ENCODE measurements at places on chromosomes 7 and 10. TPM values are rescaled to one million over a fixed set of nuclear protein-coding genes. Genes with fewer than 3 reads are reported as not detected.
A peak's percentile ranks its signal among the peaks of the same experiment; 100 is the strongest.

The CUBN gene
- total RNA-seq, result 1.3 TPM

The LRRD1 gene
- total RNA-seq, result not detected

GRCh38 chr7:106523482-106523881 is 137.5 kb downstream of the CCDC71L start:
- no peak overlapping the region for H3K27ac ChIP-seq
- no peaks in the 10 kb centered on the region for H3K27me3 ChIP-seq
- H3K4me3 ChIP-seq, result no peak overlapping the region
- DNase-seq, result no peak

DNA sequence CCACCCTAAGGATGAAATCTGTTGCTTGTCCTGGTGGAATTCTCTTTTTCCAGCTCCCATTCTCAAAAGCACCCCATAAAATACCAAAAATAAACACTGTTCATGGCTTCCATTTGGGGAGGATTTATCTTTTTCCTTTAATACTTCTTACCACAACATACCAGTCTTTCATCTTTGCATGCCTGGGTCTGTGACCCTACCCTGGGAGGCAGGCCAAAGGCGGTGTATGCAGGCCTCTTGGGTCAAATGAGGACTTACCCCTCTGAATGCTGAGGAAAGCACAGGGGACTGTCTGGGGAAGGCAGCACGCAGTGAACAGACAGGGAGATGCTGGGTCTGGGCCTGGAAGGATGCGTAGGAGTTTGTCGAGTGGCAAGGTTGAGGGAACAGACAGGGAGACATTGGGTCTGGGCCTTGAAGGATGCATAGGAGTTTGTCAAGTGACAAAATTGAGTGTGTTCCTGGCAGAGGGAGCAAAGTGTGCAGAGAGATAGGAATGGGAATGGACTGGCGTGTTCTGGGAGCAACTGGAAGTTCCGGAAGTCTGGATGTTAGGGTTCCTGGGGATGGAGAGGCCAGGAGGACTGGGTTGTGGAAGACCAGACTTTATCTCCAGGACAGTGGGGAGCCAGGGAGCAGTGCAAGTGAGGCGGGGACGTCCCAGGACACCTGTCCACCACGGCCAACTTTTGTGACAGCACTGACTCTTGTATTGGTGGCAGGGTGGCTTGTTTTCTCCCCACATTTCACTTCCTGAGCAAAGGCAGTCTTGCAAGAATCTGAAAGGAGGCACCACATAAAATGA is 40.8 kb downstream of the MYL10 start:
- no peak overlapping the region for H3K4me3 ChIP-seq
- H3K4me1 ChIP-seq, result peaks cover 10% of the 10 kb centered on the region
- H3K27me3 ChIP-seq, result no peaks in the 10 kb centered on the region
- DNase-seq, result no peak

DNA sequence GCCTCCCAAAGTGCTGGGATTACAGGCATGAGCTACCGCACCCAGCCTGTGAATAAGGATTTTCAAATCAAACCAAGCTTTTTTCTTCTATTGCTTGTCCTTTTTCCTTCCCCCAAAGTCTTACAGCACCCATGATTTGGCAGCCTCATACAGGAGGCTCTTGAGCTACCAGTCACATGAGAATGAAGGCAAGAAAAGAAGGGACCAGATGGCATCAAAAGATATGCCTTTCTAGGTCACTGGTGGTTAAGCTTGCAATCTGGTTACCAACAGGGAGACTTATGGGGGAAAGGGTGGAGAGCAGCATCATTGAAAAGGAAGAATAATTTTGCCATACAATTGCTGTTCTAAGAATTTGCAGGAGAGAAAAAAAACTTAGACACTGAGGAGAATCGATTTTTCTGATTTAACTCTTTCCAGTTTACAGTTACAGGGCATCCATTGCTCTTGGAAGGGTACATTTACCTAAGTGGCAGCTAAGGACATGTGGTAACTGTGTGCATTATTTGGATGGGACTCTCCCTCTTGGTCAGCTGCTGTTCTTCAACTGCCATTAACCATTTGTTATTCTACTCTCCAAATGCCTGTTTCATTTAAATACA is 29.5 kb downstream of the SMNDC1 start:
- no peaks in the 10 kb centered on the region for H3K27me3 ChIP-seq
- H3K4me3 ChIP-seq, result no peak overlapping the region
- H3K4me1 ChIP-seq, result no peaks in the 10 kb centered on the region
- no peaks in the 10 kb centered on the region for H3K36me3 ChIP-seq

DNA sequence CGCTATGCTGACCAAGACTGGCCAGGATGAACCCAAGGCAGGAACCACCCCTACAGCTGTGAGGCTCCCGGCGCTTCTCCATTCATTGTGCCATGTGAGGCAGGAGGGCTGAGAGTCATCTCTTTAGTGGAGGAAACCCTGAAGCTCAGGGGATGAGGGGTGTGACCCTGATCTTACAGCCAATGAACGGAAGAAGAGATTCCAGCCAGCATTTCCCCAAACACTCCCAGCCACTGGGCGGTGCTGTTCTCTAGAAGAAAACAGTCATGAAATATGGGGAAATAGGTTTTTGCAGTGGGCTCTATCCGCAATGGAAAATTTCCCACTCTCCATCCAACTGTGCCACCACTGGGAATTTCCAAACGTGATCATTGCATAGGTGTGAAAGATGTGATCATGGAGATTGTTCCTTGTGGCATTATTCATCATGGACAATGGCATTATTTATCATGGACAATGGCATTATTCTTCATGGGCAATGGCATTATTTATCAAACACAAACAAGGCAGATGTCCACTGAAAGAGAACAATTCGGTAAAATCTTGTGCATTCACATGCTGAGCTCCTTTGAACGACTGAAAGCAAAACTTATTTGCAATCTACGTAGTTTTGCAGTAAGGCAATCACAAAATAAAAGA is 14.0 kb upstream of the SLC18A2 start:
- no peaks in the 10 kb centered on the region for H3K27me3 ChIP-seq
- DNase-seq, result no peak
- H3K36me3 ChIP-seq, result no peaks in the 10 kb centered on the region
- no peak overlapping the region for H3K4me3 ChIP-seq
- peaks cover 2% of the 10 kb centered on the region for H3K4me1 ChIP-seq
- H3K27ac ChIP-seq, result no peak overlapping the region

GRCh38 chr7:2760098-2760889 is 72.3 kb downstream of the AMZ1 start:
- peak overlapping the region; percentile 48 for H3K27ac ChIP-seq
- no peak overlapping the region for H3K4me3 ChIP-seq
- H3K4me1 ChIP-seq, result peaks cover 5% of the 10 kb centered on the region
- no peaks in the 10 kb centered on the region for H3K27me3 ChIP-seq
- no peak for DNase-seq

The GNGT1 gene
- not detected for total RNA-seq

The LIPJ gene
- total RNA-seq, result 0.09 TPM

DNA sequence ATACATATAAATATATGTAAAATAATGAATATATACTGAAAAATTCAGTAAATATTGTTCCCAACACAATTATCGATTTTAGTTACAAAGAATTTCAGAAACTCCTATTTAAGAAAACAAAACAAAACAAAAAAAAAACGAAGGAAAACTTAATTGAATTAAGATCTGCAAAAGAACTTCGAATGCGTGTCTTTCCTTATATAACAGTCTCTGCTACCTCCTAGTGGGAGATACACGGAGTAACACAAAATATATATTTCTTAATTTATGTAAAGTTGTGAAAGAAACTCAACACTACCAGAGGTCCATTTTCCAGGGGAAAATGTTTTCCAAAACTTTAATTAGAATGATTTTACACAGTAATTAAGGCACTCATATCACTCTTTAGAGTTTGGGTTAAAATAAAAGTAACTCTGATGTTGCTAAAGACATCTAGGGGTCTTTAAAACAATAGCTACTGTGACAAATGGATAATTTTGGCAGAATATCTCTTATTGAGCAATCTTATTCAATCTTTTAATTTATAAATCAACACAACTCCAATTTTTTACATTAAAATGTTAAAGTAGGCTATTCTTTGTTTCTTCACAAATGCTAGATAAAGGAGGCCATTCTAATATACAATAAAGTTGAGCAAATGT is 41.6 kb downstream of the NEBL start:
- no peak overlapping the region for H3K4me3 ChIP-seq
- H3K36me3 ChIP-seq, result no peaks in the 10 kb centered on the region
- H3K4me1 ChIP-seq, result no peaks in the 10 kb centered on the region
- no peaks in the 10 kb centered on the region for H3K27me3 ChIP-seq

The AKR1B15 gene
- total RNA-seq, result not detected

- H3K36me3 ChIP-seq, result no peaks in the 10 kb centered on the region
- no peak for DNase-seq
- no peaks in the 10 kb centered on the region for H3K4me1 ChIP-seq
Observed at GRCh38 chr7:21939136-21939857, 6.4 kb downstream of the CDCA7L start.

DNA sequence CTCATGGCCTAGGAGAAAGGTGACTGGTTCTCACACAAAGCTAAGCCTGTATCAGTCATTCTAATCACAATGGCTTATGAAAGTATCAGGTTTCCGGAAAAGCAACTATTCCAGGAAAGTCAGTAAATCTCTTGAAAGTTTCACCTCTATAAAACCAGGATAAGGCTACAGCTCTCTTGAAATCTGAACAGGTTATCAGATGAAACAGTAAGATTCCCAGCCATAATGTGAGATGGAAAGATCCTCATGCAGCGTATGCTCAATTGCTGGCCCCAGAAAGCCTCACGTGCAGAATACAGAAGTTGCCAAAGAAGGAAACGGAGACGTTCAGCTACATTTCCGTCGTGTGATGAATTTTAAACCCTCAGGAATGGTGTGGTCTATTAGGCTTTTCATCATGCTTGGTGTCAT is 90.0 kb downstream of the PFKFB3 start:
- no peak for DNase-seq
- H3K4me1 ChIP-seq, result no peaks in the 10 kb centered on the region
- H3K27ac ChIP-seq, result no peak overlapping the region
- no peak overlapping the region for H3K4me3 ChIP-seq
- no peaks in the 10 kb centered on the region for H3K27me3 ChIP-seq

The ZFAND4 gene
- 31.4 TPM for total RNA-seq

DNA sequence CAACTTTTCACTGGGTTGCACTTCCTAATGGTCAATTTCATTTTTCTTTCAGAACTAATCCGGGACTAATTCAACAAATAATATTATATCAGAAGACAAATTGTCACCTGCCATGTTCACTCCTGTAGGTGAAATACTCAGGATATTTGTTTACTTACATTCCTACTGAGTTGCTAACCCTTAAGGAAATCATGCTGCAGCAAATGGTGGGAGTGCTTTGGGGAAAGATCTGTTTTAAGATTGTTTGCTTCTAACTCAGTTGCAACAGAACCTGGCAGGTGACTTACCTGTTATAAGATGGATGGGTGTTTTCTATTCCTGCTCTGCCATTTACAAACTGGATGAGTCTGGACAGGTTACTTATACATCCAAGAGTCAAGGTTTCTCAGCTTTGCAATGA is 81.8 kb downstream of the ZNF248 start:
- DNase-seq, result no peak
- no peaks in the 10 kb centered on the region for H3K4me1 ChIP-seq
- no peaks in the 10 kb centered on the region for H3K27me3 ChIP-seq
- no peaks in the 10 kb centered on the region for H3K36me3 ChIP-seq

GRCh38 chr10:33423154-33423529 is 88.7 kb upstream of the NRP1 start:
- H3K36me3 ChIP-seq, result no peaks in the 10 kb centered on the region
- H3K4me3 ChIP-seq, result no peak overlapping the region
- H3K27me3 ChIP-seq, result no peaks in the 10 kb centered on the region
- peak; percentile 29 for DNase-seq
- H3K4me1 ChIP-seq, result no peaks in the 10 kb centered on the region

GRCh38 chr7:132381742-132382472 is 194.4 kb downstream of the PLXNA4 start:
- DNase-seq, result no peak
- no peaks in the 10 kb centered on the region for H3K4me1 ChIP-seq
- H3K27ac ChIP-seq, result no peak overlapping the region
- no peak overlapping the region for H3K4me3 ChIP-seq

GRCh38 chr10:120949609-120950031 is 98.5 kb downstream of the WDR11 start:
- no peak for DNase-seq
- no peak overlapping the region for H3K4me3 ChIP-seq
- no peaks in the 10 kb centered on the region for H3K27me3 ChIP-seq
- no peaks in the 10 kb centered on the region for H3K36me3 ChIP-seq

The DENND2A gene
- total RNA-seq, result 4.0 TPM

The PTF1A gene
- not detected for total RNA-seq

- H3K27ac ChIP-seq, result no peak overlapping the region
- no peaks in the 10 kb centered on the region for H3K36me3 ChIP-seq
- H3K27me3 ChIP-seq, result no peaks in the 10 kb centered on the region
- DNase-seq, result no peak
- H3K4me3 ChIP-seq, result no peak overlapping the region
- H3K4me1 ChIP-seq, result no peaks in the 10 kb centered on the region
Observed at GRCh38 chr7:106721816-106722785, 61.1 kb upstream of the CCDC71L start.

The BHLHA15 gene
- 90.9 TPM for total RNA-seq

GRCh38 chr10:68599771-68600040 is 39.6 kb downstream of the TET1 start:
- H3K4me1 ChIP-seq, result peaks cover 11% of the 10 kb centered on the region
- H3K27ac ChIP-seq, result peak overlapping the region; percentile 8
- peak overlapping the region; percentile 31 for H3K4me3 ChIP-seq
- H3K27me3 ChIP-seq, result no peaks in the 10 kb centered on the region
- DNase-seq, result no peak

The ABCA13 gene
- 3.5 TPM for total RNA-seq

The ENTPD1 gene
- total RNA-seq, result 7.0 TPM

The EN2 gene
- total RNA-seq, result not detected

DNA sequence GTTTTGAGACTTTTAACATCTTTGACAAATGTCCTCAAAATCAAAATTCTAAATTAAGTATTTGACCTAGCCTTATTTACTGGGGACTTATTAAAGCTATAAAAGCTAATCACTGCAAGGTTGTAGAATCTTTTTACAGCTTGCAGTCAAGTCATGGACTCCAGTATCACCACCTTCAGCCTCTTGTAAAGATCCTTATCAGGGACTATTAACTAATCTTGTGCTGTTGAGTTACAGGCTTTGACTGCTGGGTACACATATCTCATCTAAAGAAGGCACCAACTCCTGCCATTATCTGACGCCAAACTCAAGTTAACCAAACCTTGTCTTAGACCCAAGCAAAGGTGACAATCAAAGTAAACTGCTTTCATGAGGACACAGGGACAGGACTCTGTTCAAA is 621.0 kb upstream of the IGFBP3 start:
- DNase-seq, result no peak
- H3K27ac ChIP-seq, result no peak overlapping the region

- DNase-seq, result no peak
- no peak overlapping the region for H3K4me3 ChIP-seq
- no peak overlapping the region for H3K27ac ChIP-seq
- H3K4me1 ChIP-seq, result no peaks in the 10 kb centered on the region
- H3K27me3 ChIP-seq, result no peaks in the 10 kb centered on the region
- H3K36me3 ChIP-seq, result no peaks in the 10 kb centered on the region
Observed at GRCh38 chr7:44461387-44461786, 29.1 kb downstream of the NUDCD3 start.

GRCh38 chr7:7895754-7896153 is 72.8 kb upstream of the GLCCI1 start:
- H3K27me3 ChIP-seq, result no peaks in the 10 kb centered on the region
- H3K4me3 ChIP-seq, result no peak overlapping the region
- H3K4me1 ChIP-seq, result no peaks in the 10 kb centered on the region
- no peaks in the 10 kb centered on the region for H3K36me3 ChIP-seq
- no peak overlapping the region for H3K27ac ChIP-seq
